Suppressor macrophage treated with lipopolysaccharide for 4 hours (primary cell): ENCODE measurements at places on chromosomes 7 and 10.

GRCh38 chr7:55570218-55570873 is 2.0 kb downstream of the VOPP1 start:
- DNase-seq: peak; percentile 62

- no peak for DNase-seq
Measured at GRCh38 chr7:123343611-123344010, 143.8 kb upstream of the SLC13A1 start.

DNA sequence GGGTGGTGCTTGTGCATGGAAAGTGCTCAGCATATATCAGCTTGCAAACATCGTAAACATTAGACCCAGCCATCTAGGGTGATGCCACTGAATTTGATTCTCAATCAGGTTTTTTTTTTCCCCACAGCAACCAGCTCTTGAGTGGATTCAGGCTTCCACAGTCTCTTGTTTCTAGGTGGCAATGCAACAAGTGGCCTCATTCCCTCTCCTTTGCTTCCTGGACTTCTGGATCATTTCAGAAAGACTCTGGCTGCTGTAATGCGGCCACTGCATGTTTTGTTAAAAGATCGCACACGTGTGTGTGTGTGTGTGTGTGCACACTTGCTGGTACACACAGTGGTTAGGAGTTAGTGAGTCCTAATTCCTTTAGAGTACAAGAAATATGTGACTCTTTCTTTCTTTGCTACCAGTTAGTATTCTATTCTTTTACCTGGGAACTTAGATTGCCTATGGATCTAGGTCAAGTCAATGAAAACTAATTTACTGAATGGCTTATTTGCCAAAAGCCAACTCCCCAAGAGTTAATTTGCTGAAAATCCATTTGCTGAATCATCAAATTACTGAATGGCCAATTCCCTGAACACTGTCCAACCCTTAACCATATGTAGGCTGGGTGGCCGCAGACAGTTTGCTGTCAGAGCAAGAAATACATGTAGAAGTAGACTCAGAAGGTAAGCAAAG is 222.5 kb downstream of the CCSER2 start:
- no peak for DNase-seq

DNA sequence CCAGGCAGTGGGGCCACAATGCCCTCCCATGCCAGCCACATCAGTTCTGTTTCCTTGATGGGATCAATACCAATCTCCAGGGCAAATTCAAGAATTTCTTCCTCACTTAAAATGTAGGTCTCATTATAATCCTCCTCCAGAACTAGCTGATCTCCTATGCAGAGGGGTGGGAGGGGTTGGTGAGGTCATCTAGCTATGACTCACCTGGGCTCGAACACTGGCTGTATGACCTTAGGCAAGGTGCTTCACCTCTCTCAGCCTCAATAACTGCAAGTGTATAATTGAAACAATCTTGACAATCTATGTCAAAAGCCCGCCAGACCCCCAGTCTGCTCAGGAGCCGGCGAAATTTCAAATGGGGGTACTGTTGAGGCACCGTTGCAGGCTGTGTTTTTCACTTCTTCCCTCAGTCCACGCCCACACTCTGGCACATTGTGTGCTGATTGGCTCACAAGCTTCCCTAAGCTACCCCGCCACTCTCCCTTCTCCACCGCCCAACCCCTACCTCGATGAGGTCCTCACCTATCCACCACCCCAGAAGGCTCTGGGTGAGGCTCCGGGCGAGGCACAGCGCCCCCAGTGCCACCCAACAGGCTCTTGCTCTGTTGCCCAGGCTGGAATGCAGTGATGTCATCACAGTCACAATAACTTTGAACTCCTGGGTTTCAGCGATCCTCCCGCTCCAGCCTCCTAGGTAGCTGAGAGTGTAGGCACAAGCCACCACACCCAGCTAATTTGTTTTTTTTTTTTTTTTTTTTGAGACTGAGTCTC is 70.5 kb downstream of the ZNF22 start:
- no peak for DNase-seq

- DNase-seq: no peak
Measured at GRCh38 chr10:105468759-105469158, 827.7 kb downstream of the SORCS3 start.
